CD4-positive, alpha-beta T cell treated with Interleukin-4 for 1 hour (primary cell): ENCODE measurements at places on chromosomes 2 and 18.

GRCh38 chr18:59697236-59697932 lies at the start of gene CCBE1:
TSS of gene CCBE1 (minus strand) at chr18:59697423.
- DNase-seq = no peak

- no peak for DNase-seq
These were observed 616.1 kb upstream of the PKDCC start for GRCh38 chr2:41431756-41432155.

GRCh38 chr18:62954366-62954765 lies 239.0 kb downstream of the PHLPP1 start:
- DNase-seq = no peak

DNA sequence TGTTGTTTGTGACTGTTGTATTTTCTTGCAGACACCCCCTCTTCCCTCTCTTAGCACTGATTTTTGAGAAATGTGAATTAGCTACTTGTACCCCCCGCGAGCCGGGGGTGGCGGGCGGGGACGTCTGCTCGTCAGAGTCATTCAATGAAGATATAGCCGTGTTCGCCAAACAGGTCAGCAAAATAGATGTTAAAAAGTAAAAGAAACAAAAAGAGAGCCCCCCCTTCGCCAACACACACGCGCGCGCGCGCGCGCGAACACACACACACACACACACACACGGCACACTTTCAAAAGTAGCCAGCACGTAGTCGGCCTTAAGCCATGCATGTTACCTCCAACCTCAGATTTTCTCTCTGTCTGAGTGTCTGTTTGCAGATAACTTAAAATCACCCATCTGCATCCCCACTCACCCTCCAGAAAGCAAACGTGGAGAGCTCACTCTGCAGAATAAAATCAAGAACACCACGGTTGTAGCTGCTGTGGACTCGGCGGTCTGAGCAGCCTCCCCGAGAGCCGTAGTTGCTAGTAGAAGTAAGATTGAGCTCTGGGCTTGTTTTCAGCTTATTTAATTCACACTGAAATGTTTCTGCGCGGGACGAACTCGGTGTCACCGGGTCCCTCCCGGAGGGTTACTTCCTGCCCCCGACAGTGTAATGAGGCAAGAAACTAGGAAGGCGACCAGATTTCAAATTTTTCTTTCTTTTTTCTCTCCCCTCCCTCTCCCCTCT lies 5.1 kb downstream of the MEIS1 start:
- DNase-seq = no peak

DNA sequence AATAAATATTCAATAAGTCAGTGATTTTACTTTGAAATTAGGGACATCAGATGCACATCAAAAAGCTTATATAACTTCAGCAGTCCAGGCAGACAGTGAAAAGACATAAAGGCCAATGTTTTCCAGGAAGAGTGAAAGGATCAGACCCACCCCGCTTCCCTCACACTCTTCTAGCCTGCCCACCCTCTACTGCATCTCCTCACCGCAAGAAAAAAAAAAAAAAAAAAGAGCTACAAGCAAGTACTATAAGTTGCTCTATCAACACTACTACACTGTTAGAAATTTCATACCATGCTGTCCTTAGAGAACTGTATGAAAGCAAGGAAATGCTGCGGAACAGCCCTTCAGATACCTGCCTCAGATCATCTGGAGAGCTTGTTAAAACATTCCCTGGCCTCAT lies 240.8 kb downstream of the ZEB2 start:
- DNase-seq = no peak

- no peak for DNase-seq
These were observed 43.7 kb upstream of the CAB39 start for GRCh38 chr2:230668939-230669303.

DNA sequence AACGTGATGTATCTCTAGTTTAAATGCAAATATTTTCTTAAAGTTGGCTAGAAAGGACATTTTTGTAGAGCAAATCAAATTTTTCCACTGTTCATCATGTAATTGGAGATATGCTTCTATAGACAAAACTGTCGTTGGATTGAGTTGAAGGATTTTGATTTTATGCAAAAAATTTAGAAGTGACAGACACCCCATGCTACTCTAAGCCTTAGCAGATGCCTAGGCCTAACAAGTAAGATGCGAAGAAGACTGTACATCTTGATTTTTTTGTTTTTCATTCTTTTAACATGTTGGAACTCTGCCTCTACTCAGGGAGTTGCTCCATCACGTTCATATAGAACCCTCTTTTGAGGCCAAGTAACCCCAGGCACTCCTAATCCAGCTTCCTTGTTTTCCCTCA lies 331.0 kb downstream of the PARD3B start:
- no peak for DNase-seq

- no peak for DNase-seq
These were observed 6.6 kb downstream of the HPCAL1 start for GRCh38 chr2:10309286-10309685.

DNA sequence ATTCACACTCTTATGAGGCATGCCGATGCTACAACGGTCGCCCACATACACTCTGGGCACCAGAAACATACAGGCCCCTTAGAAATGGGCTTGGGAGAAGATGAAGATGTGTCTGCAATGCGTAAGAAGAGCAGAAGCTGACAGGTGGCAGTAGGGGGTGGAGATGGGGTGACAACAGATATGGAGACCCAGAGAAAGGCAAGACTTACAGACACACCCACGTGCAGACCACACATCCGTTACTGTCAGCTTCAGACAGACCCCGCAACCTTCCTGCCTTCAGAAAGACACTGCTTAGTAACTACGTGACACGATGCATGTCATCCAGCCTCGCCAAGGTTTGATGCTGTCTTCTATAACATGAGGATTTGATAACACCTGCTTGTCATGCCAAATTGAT lies 89.5 kb downstream of the ZFP36L2 start:
- peak; percentile 89 for DNase-seq

GRCh38 chr2:53949457-53949856 lies 21.3 kb downstream of the PSME4 start:
- DNase-seq = no peak

- DNase-seq = no peak
These were observed 3.2 kb upstream of the VAPA start for GRCh38 chr18:9910661-9911060.

DNA sequence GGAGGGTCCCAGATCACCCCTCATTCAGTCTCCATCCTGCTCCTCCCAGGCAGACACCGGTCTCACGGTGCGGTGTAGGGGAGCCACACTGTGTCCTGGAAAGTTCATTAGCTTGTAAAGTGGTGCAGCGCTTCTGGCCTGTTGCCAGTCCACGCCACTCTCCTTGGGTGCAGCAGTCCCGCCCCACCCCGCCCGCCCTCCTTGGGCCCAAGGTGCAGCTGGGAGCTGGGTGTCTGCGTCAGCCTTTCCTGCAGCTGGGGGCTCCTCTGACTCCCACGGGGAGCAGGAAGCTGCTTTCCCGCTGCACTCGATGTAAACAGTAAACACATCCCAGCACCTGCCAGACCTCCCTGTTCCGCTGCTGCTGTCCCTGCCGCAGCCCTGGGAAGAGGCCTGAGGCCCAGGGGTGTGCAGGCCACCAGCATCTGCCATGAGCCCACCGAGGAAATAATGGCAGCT lies 53.8 kb upstream of the ASB18 start:
- DNase-seq = no peak

DNA sequence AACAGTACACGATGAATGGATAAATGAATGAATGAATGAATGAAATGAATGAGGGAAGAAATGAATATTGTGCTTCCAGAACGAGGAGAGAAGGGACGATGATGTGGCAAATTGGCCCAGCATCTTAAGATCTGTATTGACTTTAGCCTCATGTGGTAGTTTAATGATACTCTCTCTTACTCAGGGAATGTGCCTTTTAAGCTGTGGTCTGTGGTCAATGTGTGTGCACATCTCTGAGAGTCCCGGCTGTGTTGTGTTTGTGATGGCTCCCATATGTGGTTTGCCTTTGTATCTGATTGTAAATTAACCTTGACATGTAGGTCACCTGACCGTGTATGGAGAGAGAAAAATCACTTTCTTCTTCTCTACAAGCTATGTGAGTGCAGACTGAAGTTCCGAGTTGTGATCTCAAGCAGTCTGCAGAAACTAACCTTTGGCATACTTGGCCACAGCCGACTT lies 91.2 kb downstream of the NEDD4L start:
- DNase-seq = no peak

GRCh38 chr2:18752022-18752493 lies 162.7 kb upstream of the NT5C1B start:
- DNase-seq = no peak

DNA sequence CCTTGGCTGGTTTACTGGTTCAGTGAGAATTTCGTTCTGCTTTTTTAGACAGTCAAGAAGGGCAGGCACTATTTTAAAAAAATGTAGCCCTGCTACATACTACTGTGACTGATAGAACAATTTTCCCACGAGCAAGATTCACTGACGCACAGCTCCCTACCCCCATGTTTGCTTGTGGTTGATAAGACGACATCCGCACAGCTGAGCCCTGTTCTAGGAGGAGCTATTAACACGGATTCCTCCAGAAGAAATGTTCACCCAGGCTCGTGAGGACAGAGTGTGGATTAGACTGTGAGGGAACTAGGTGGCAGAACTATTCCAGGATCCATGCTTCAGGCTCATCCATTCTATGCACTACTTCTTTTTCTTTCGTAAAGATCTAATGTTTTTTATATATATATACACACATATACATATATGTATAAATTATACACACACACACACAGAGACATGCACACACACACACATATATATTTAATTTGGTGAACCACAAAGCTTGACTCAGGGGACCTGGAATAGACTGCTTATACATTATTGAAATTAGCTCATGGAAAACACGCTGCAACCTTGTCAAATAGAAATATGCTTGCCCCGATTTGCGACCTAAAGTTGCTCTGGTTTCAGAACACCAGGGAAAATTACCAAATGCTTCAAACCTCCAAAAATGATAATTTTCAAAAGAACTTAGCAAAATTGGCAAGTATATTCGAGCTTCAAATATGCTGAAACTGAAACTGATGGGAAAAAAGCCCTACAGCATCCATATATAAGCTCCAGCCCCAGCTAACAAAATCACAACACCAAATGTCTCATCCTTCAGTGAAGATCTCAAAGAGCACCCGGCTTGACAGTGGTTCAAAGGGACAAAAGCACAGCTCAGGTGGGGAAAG lies 370.4 kb downstream of the SOCS6 start:
- DNase-seq = peak; percentile 81

GRCh38 chr2:20080839-20081415 lies 29.5 kb upstream of the LAPTM4A start:
- no peak for DNase-seq

DNA sequence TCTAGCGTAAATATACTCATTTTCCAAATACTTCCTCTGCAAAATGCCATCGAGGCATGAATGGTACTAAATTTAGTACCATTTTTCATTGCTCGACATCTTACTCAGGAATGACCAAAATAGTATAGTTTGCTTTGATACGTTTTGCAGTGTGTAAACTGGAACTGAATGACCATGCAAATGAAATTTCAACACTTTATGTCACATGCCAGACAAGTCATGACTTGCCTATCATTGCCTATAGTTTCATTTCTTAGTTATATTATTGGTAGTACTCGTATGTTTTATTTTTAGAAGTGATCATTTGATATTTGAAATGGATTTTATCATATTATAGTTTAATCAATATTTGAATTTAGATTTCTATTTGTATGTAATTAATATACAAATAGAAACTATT lies 9.1 kb downstream of the MSTN start:
- DNase-seq = no peak

GRCh38 chr2:28166956-28167355 lies 225.7 kb upstream of the FOSL2 start:
- DNase-seq = no peak

DNA sequence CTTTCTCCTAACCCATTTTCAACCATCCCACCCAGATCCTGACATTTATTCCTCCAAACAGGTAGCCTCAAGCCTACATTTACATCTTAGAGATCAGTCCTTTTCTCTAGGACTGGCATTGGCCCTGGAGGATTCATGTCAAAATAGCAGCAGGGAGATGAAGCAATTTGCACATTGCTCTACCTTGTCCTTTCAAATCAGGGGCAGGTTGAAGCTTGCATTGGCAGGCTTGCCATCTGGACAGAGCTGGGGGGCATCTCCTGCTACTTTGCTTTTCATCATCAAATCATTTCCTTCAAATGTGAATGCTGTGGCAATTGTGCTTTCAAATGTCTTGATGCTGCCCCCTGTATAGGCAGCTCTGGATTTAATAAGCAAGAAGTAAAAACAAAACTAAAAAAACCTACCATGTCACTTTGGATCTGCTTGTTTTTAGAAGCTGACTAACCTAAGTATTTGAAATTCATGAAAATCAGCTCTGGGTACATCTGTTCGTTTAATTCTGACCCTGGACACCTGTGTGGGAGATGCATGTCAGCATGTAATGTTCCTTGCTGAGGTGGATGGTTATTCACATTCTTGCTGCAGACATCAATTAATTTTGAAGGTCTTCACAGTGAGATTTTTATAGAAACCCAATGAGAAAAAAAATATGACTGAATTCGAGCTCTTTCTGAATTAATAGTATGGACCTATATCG lies 47.9 kb downstream of the KIF5C start:
- no peak for DNase-seq

- no peak for DNase-seq
These were observed 350.6 kb upstream of the VRK2 start for GRCh38 chr2:57696016-57696415.

DNA sequence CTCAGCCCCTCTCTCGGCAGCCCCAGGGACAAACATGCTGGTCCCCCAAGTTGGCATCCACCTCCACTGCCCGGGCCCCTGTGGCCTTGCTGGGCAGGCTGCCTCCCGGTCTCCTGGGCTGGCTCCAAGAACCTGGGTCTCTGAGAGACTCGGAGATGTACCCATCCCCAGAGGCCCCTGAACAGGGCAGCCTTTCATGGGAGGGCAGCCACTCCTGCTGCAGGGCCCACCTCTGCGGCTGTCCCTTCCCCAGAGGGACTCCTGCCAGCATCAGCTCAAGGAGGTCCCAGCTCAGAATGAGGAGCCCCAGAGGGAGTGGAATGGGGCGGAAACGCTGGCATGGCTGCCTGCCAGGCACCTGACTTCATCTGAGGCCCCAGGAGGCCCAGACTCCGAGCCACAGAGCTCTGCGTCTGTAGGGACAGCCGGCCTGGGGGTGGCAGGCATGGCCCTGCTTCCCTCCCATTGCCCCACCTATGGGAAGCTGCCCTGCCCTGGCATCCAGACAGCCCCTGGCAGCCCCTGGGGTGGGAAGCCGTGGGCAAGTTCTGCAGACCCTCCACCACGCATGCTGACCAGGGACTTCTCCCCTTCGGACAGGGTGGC lies 857 bp upstream of the CROCC2 start:
- DNase-seq = no peak

DNA sequence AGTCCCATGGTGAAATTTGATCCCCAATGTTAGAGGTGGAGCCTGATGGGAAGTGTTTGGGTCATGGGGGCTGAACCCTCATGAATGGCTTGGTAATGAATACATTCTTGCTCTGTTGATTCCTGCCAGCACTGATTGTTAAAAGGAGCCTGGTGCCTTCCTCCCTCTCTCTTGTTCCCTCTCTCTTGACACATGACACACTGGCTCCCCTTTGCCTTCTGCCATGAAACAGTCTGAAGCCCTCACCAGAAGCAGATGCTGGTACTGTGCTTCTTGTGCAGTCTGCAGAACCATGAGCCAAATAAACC lies 30.6 kb upstream of the EPC2 start:
- no peak for DNase-seq

GRCh38 chr2:197080578-197081216 lies 154.2 kb upstream of the PGAP1 start:
- no peak for DNase-seq

GRCh38 chr18:54766634-54767033 lies 61.6 kb upstream of the RAB27B start:
- DNase-seq = no peak

- DNase-seq = no peak
These were observed 4.6 kb downstream of the TMEM87B start for GRCh38 chr2:112059671-112060070.

- DNase-seq = no peak
These were observed 1135.1 kb upstream of the CRIM1 start for GRCh38 chr2:35220461-35220860.
